Stimulated activated CD4-positive, alpha-beta T cell treated with anti-CD3 and anti-CD28 coated beads, Interleukin-1b, Interleukin-23, amount 100 ng/mL, for 1 hour (primary cell): ENCODE measurements at places on chromosomes 13 and 19.

- DNase-seq: no peak
These were observed 5.7 kb downstream of the MIDN start for GRCh38 chr19:1254081-1254527.

DNA sequence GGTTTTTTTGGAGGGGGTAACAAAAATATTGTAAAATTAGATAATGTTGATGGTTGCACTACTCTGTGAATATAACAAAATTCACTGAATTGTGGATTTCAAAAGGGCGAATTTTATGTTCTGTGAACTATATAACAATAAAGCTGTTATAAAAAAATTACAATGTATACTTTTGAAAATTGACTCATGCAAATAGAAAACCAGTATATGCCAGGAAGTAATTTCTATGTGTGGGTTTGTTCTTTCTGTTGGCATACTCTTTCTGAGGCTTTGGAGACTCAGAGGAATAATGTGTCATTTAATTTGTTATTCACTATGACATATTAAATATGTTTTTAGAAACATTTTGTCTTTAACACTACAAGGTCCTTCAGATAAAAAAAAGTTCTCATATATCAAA is 310.1 kb downstream of the GPC5 start:
- no peak for DNase-seq

DNA sequence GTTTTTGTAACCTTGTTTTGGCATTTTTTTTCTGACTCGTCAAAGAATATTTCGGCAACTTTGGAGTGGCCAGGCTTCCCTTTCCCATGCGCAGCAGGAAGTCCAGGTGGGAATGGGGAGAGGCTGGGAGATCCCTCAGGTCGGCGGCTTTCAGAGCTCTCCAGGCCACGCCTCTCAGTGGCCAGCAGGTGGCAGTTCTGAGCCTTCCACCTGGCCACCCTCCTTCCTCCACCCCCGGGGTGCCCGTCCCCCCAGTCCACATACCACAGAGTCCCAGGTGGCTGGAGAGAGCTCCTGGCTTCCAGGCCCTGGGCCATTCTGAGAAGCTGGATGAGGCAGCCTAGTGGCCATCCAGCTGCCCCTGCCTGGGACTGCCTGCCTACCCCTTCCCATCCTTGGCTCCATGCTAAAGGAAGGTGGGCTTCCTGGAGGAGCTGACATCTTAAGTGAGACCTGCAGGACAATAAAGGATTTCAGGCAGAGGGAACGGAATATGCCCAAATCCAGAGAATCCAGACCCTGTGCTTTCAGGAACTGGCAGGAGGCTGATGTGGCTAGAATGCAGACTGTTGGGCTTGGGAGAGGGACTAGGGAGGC is 46.3 kb downstream of the CCNE1 start:
- no peak for DNase-seq

DNA sequence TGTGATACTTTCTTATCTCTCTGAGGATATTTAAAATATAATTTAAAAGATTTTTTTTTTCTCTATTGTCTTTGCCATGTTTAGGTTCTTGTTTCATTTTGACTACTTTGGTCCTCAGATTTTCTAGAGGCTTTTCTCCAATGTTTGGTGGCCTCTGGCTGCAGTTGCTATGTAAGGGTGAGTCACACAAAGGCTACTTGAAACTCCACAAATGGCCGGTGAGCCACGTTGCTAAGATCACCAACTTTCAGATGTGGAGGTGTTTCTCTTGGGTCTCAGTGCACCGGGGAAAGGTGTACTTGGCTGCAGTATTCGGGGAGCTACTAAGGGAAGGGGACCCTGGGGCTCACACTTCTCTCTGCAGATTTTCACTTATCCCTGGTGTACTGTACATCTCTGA is 248.1 kb downstream of the HS6ST3 start:
- DNase-seq: no peak

- DNase-seq: no peak
These were observed 171.8 kb downstream of the GPC6 start for GRCh38 chr13:93398167-93399035.

GRCh38 chr19:44800461-44800860 is 8.4 kb upstream of the BCAM start:
- peak; percentile 69 for DNase-seq

GRCh38 chr13:43365039-43365344 is 341.6 kb downstream of the DNAJC15 start:
- DNase-seq: no peak

GRCh38 chr19:39139971-39140453 is 14.4 kb downstream of the PAK4 start:
- no peak for DNase-seq

- no peak for DNase-seq
These were observed 769.6 kb downstream of the UQCRFS1 start for GRCh38 chr19:28443361-28443760.

DNA sequence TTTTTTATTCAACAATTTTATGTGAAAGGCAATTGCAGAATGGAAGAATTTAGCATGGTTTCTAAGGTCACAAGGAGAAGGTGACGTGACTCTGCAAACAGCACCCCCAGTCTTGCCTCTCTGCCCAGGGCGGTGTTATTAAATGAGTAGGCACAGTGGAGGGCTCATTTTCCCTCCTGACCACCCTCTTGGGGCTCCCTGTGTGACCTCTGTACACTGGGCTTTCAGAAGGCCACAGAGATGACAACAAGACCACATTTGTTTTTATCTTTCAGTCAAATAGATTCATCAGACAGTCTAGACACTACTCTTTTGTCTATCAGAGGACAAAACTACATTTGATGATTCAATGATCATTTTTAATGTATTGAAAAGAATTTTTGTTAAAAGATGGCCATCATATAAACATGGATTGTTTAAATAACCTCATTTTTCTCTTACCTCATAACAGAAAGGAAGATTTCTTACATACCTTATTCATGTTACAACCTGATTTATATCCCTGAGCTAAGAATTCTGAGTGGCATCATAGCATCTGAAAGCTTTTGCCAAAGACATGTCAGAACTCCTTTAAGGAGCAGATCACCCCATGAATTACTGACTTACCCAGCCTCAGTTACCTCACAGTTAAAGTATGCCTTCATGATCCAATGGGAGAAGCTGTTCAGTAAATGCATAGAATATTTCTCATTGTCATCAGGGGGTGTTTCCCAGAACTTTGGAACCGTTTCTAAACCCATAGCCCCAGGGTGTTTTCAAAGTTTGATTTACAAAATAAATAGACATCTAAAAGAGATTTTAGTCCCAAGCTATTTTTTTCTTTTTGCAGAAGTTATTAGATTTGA is 184.0 kb upstream of the RFC3 start:
- DNase-seq: no peak

- no peak for DNase-seq
These were observed 8.0 kb downstream of the KLC3 start for GRCh38 chr19:45348367-45349125.

DNA sequence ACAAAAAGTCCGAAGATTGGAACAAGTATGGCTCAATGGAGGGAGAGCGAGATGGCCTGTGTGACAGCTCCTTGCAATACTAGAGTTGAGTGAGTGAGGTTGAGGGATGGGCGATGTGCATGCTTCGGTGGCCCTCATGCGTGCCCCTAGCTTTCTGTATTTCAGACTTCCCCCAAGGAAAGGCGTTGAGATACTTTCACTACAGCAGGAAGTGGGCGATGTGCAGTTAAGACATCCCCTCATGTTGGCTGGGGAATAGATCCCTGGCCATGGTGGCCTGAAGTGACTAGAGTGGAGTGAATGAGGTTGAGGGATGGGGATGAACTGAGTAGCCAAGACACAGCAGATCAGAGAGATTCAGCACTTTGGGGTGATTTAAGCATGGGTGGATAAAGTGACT is 633.9 kb upstream of the GPC6 start:
- no peak for DNase-seq

DNA sequence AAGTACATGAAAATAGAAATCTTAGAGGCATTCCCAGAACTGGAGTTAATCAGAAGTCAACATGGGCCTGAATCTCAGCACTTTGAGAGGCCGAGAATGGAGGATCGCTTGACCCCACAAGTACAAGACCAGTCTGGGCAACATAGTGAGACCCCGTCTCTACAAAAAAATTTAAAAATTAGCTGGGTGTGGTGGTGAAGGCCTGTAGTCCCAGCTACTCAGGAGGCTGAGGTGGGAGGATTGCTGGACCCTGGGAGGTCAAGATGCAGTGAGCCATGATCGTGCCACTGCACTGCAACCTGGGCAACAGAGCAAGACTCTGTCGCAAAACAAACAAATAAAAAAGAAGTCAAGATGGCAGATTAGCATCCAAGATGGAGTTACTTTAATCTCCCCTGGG is 8.5 kb downstream of the IFNL2 start:
- DNase-seq: no peak
